ENCODE measurements at places on chromosomes 6 and 20. TPM values are rescaled to one million over a fixed set of nuclear protein-coding genes. Genes with fewer than 3 reads are reported as not detected.
A peak's percentile ranks its signal among the peaks of the same experiment; 100 is the strongest.

- DNase-seq: no peak
Measured at GRCh38 chr20:22908944-22909343, 126.2 kb upstream of the SSTR4 start.

GRCh38 chr6:45783716-45784115 lies 231.9 kb downstream of the CLIC5 start:
- no peak for DNase-seq

DNA sequence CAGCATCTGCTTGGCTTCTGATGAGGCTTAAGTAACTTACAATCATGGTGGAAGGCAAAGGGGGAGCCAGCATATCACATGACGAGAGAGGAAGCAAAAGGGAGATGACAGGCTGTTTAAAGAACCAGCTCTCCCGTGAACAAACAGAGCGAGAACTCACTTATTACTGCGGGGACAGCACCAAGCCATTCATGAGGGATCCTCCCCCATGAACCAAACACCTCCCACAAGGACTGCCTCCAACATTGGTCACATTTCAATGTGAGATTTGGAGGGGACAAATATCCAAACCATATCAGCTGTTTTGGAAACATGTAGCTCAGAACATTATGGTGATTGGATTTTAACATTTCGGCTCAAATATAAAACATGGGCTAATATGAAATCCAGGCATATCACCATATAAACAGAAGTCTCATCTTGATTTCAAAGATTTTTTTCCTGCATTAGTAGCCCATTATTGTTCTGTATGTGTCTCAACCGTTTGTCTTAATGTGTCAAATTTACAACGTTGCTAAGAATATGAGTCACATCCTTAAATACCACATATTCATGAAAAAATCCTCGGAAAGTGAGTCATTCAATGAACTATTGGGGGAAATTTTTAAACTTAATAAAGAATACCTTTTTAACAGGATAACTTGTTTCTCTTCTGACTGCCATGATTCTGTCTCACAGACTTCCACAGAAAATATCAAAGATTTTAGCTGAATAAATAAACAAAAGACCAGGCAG lies 894.3 kb downstream of the TFAP2A start:
- no peak for DNase-seq

CCDC170 gene
- total RNA-seq: 2.1 TPM

DNA sequence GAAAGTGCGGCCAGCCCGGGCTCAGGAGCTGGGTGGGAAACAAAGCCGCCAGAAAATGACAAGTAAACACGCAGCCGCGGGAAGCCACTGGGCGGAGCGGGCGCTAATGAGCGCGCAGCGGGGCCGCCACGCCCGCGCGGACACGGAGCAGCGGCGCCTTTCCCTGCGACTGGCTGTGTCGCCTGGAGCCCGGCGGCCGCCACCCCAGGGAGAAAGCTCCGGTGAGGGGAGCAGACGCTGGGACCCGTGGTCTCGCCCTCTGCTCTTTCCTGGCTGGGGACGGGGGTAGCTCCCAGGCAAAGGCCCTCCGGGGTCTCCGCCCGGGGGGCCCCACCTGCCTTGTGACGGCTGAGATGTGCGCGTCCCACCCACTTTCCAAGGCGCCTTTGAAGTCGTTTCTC lies 54.9 kb downstream of the PRR18 start:
- peak; percentile 30 for DNase-seq

DNA sequence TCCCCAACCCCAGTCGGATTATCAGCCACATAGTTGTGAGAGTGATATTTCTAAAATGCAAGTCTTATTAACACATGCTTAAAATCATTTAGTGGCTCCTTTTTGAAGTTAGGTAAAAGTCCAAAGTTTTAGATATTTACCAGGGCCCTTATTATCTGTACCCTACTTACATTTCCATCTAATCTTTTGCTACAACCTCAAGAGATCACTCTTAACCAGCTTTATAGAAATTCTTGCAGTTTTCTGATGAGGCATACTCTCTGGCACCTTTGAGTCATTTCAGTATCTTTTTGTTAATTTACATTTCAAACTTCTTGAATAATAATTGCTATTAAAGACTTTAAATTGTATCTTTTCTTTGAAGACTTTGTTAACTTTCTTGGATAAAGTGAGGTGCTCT lies 453.3 kb downstream of the RFPL4B start:
- DNase-seq: no peak

REM1 gene
- 2.5 TPM for total RNA-seq

All from kidney (tissue), 22 donors.